Activated T-helper 2 cell treated with anti-CD3 and anti-CD28 coated beads, Interferon-gamma antibody, Interleukin-2, Interleukin-4, amounts not matched to agents 10 μg/mL and 5 μg/mL and 100 μg/mL, durations not matched to agents 14 hours and 24 hours and 36 hours (primary cell): ENCODE measurements at places on chromosomes 2 and 18.

- peaks cover 3% of the 10 kb centered on the region for H3K36me3 ChIP-seq
- peaks cover 61% of the 10 kb centered on the region for H3K4me1 ChIP-seq
- no peak overlapping the region for H3K4me3 ChIP-seq
- peaks cover 8% of the 10 kb centered on the region for H3K27me3 ChIP-seq
- no peak for DNase-seq
These were observed 1.2 kb downstream of the GALNT5 start for GRCh38 chr2:157258520-157259326.

DNA sequence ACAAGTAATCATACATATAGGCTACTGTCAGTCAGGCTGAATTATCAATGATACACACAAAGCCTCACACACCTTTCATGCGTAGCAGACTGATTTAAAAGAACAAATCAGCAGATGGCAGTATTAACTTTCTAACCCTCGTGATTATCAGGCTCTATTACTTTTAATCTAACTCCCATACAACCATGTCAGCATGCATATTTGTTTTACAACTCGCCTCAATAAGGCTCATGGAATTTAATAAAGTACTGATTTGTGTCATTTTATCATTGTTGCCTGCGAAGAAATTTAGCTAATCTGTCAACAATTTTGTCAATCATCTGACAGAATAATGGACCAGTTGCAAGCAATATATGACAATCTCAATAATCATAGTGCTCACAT is 82.8 kb downstream of the SLC25A12 start:
- H3K27ac ChIP-seq = no peak overlapping the region
- no peak overlapping the region for H3K4me3 ChIP-seq
- H3K27me3 ChIP-seq = no peaks in the 10 kb centered on the region

DNA sequence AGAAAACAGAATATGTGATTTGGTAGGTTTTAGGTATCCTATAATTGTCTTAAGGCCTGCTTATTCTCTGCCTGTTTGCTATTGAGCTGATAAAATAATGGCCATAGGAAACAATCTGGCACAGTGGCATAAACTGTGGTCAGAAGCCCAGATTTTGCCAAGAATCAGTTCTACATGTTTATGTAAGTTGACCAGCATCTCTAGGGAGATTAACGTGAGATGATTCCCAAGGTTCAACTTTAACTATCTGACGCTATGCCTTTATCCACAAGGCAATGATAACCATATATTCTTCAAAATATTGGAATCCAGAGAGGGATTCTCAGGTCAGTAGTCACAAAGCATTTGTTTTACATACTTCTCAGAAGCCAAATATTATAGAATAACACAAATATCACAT is 25.6 kb downstream of the AP1S3 start:
- H3K36me3 ChIP-seq = no peaks in the 10 kb centered on the region
- peaks cover 8% of the 10 kb centered on the region for H3K4me1 ChIP-seq
- H3K4me3 ChIP-seq = no peak overlapping the region

DNA sequence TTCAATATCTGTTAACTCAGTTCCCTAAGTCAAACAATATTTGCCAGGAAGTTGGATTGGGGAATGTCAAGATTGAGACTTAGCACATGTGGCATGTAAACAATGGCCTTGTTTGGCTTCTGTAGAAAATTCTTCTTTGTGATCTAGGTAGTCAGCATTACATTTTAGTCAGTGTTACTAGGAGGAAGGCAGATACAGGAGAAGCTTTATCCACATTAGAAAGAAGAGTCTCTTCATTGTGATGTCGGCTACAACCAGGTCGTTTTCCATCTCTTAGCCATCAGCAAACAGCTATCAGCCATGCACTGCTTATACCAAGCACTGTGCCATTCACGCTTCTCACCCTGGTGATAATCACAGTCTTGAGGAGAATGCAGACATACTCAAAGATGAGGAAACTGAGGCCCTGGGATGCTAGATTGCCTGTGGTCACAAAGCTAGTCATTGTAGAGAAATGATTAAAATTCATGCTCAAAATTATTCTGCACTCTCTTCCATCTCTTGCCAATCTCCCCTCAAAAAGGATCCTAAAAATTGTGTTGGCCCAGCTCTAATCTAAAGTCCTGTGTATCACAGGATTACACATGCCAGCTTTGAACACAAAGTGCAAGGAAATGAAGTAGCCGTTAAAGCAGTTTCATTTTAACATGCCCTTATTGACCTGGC is 3.2 kb downstream of the GALNT5 start:
- H3K27me3 ChIP-seq = peaks cover 3% of the 10 kb centered on the region
- H3K36me3 ChIP-seq = peaks cover under 1% of the 10 kb centered on the region
- no peak for DNase-seq
- H3K4me1 ChIP-seq = peaks cover 57% of the 10 kb centered on the region
- peak overlapping the region; percentile 60 for H3K4me3 ChIP-seq

- no peak overlapping the region for H3K4me3 ChIP-seq
- no peaks in the 10 kb centered on the region for H3K36me3 ChIP-seq
- no peaks in the 10 kb centered on the region for H3K27me3 ChIP-seq
- H3K4me1 ChIP-seq = no peaks in the 10 kb centered on the region
These were observed 14.1 kb upstream of the KLHL41 start for GRCh38 chr2:169495310-169495928.

DNA sequence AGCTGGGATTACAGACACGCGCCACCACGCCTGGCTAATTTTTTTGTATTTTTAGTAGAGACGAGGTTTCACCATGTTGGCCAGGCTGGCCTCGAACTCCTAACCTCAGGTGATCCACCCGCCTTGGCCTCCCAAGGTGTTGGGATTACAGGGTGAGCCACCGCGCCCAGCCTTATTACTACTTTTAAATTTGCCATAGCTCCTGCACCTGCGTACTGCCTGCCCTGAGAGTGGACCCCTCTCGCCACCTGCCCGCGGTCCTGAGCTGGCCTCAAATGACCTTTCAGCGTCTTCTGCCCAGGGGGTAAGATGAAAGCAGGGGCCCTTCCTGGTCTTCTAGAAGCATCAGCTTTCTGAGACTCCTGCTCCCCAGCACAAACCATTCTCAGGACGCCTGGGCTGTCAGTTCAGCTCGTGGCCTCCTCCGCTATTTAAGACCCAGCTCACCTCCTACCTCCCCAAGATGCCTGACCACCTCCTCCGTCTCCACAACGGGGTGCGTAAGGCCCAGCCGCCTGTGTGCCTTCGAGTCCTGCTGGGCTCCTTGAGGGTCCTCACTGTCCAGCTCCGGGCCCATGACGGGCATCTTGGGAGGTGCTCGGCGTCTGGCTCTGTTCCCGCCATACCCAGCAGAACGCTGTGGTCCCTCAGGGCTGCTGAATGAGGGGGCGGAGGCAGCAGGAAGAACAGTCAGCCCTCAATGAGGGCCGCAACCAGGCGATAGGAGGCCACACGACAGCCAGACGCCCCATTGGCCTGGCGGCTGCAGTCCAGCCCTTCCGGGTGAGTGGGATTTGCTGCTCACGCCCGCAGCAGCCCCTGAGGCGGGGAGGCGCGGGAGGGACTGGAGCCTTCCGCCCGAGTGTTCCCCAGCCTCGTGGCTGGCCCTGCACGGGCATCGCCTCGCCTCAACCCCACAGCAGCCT is 266.6 kb downstream of the TFCP2L1 start:
- H3K27me3 ChIP-seq = no peaks in the 10 kb centered on the region
- H3K27ac ChIP-seq = no peak overlapping the region
- no peaks in the 10 kb centered on the region for H3K36me3 ChIP-seq
- no peak overlapping the region for H3K4me3 ChIP-seq
- no peaks in the 10 kb centered on the region for H3K4me1 ChIP-seq

- no peak overlapping the region for H3K27ac ChIP-seq
- no peaks in the 10 kb centered on the region for H3K36me3 ChIP-seq
- no peak for DNase-seq
- H3K27me3 ChIP-seq = no peaks in the 10 kb centered on the region
These were observed 59.1 kb downstream of the DDX1 start for GRCh38 chr2:15650616-15651366.

DNA sequence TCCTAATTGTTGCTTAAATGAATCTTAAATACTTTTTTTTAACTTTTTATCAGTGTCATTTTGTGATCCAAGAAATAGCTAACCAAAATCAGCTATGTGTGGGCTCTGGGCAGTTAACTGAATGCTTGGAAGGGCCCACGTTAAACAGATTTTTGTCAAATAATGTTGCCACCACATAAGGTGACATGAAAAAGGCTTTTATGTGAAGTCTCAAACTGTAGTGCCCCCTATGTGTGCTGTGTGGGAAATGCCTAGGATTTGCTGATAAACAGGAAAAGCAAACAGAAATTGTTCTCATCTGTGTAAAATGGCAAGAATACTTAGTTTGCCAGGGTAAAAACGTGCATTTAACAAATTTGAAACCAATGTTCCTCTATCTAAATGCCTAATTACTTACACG is 242.2 kb downstream of the ZNF516 start:
- no peak overlapping the region for H3K4me3 ChIP-seq
- peaks cover 2% of the 10 kb centered on the region for H3K27me3 ChIP-seq
- DNase-seq = no peak
- no peak overlapping the region for H3K27ac ChIP-seq
- no peaks in the 10 kb centered on the region for H3K4me1 ChIP-seq
- no peaks in the 10 kb centered on the region for H3K36me3 ChIP-seq

DNA sequence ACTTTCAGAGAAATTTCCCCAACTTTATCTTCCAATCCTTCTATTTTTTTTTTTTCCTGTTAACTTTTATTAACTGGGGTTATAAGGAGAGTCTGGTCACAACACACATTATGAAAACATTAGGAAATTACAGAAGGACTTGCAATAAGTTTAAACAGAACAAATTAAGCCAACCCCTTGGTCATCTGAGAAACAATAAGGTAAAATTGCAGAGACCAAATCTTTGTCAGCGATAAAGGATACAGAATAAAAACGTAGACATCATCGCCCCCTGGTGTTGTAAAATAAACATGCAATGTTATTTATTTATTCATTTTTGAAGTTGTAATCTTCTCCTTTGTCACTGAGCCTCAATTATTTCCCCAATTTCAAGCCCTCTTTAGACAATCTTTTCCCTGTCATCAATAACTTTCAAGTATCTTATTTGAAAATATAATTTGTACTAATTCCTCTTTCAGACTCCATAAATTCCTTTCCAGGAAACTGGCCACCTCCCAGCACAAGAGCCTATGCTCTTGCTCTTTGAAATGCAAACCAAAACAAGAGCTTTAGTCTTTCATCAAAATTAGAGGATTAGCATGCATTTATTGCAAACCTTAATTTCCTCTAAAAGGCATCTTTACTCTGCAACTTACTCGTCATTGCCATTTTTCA is 19.5 kb downstream of the G6PC2 start:
- no peak for DNase-seq
- no peak overlapping the region for H3K27ac ChIP-seq
- H3K4me1 ChIP-seq = peaks cover 10% of the 10 kb centered on the region
- H3K36me3 ChIP-seq = no peaks in the 10 kb centered on the region
- no peak overlapping the region for H3K4me3 ChIP-seq

GRCh38 chr2:234690569-234691213 is 193.8 kb upstream of the ARL4C start:
- no peak overlapping the region for H3K4me3 ChIP-seq
- peaks cover 9% of the 10 kb centered on the region for H3K4me1 ChIP-seq
- H3K27ac ChIP-seq = no peak overlapping the region
- H3K27me3 ChIP-seq = peaks cover 2% of the 10 kb centered on the region

DNA sequence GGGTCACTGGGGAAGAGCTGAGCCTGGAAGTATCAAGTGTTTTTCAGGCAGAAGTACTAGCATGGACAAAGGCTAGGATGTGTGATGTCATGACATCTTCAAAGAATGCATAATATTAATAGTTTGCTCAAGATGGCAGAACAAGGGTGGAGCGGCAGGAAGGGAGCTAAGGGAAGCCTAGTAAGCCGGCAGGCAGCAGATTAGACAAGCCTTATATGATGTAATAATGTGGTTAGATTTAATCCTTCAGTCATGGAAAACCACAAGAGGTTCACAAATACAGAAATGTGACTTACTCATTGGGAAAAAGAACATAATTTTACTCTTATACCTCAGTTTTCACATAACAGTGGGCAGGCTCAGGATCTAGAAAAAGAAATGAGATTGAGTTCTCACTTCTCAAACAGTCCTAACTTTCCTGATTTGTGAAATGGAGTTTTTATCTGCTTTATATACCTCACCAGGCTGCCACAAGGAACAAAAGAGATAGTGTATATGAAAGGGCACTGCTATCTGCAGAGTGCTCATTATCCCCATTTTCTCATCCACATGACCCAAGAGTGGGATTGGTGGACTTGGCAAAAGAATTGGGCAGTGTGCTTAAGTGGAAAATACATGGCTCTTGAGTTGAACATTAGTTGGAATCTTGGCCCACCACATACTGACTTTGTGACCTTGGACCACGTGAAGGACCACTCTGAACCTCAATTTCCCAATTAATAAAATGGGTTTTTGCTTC is 89.1 kb upstream of the LHCGR start:
- no peaks in the 10 kb centered on the region for H3K4me1 ChIP-seq
- no peak for DNase-seq
- no peak overlapping the region for H3K4me3 ChIP-seq
- H3K27me3 ChIP-seq = no peaks in the 10 kb centered on the region

DNA sequence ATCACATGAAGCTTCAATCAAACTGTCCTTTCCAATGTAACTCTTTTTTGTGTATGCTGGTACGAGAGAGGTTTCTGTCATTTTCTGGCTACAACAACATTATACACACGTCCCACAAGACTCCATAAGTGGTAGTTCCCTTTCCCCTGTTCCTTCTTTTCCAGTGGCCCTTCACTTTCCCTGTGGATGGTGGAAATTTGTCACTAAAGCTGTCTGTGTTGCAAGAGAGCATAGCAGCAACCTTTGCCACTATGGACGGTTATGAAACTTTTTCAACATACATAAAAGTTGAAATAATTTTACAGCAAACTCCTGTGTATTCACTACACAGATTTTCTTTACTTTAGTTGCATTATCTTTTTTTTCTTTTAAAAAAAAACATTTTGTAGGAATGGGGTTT is 18.7 kb downstream of the DBI start:
- no peaks in the 10 kb centered on the region for H3K36me3 ChIP-seq
- peaks cover 8% of the 10 kb centered on the region for H3K4me1 ChIP-seq
- DNase-seq = no peak
- no peak overlapping the region for H3K27ac ChIP-seq
- H3K4me3 ChIP-seq = no peak overlapping the region
- H3K27me3 ChIP-seq = peaks cover 19% of the 10 kb centered on the region

DNA sequence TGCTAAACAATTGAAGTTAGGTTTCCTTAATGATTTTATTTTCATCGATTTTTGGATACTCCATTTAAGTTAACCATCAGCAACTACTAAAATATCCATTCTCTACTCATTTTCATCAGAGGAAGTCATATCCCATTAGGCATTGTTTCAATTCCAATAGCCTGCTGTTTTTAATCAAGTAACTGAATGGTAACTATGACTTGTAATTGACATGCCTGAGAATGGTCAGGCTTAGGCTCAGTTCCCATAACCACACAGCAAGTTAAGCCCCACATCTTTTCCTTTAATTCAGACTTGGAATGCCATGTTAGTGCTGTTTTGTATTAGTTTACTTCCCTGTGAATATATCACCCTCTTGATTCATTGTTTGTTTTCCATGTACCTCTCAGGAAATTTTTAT is 398.8 kb downstream of the ARHGAP15 start:
- peaks cover 38% of the 10 kb centered on the region for H3K36me3 ChIP-seq
- H3K27me3 ChIP-seq = no peaks in the 10 kb centered on the region
- DNase-seq = no peak
- H3K27ac ChIP-seq = no peak overlapping the region
- peaks cover 29% of the 10 kb centered on the region for H3K4me1 ChIP-seq

- H3K27me3 ChIP-seq = no peaks in the 10 kb centered on the region
- H3K27ac ChIP-seq = no peak overlapping the region
- H3K4me3 ChIP-seq = no peak overlapping the region
- no peak for DNase-seq
- H3K4me1 ChIP-seq = no peaks in the 10 kb centered on the region
- no peaks in the 10 kb centered on the region for H3K36me3 ChIP-seq
These were observed 154.8 kb upstream of the TFPI start for GRCh38 chr2:187709065-187709464.
